ENCODE measurements at places on chromosomes 5 and 9.
A peak's percentile ranks its signal among the peaks of the same experiment; 100 is the strongest.

DNA sequence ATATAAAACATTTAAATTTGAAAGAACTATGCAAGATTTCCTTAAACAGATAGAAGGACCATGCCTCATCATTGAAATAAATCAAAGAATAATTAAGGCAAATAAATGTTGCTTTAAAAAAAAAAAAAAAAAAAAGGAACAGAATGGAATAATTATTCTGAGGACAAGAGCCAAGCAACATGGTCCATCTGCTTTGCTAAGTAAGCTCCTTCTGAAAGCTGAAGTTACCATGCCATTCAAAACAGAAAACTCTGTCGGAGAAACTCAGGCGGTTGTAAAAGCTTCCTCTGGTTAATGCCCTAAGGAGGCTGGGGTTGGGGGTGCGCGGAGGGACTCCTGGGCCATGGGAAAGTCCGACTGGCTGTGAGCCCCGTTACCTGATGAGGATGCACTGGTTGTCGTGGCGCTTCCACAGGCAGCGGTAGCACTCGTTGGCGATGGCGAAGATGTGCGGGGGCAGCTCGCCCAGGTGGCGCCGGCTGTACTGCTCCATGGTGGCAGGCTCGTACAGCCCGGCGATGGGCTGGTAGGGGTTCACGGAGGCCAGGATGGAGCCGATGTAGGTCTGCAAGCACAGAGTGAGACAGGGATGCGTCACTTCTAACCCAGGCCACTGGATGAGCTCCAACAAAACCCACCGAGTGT lies 141.7 kb downstream of the MYO10 start:
- DNase-seq = no peak

DNA sequence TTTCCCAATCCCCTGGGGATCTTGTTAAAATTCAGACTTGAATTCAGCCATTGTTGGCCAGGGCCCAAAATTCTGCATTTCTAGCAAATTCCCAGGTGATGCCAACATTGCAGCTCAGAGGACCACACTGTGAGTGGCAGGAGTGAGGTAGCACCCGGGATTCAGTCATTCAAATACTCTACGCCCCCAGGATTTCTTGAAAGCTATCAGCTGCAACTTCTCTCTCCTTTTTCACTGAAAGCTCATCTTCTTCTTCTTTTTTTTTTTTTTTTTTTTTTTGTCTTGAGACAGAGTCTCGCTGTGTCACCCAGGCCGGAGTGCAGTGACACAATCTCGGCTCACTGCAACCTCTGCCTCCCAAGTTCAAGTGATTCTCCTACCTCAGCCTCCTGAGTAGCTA lies 19.3 kb upstream of the ANKH start:
- no peak for DNase-seq

GRCh38 chr5:115977096-115977495 lies 14.8 kb downstream of the LVRN start:
- no peak for DNase-seq

- no peak for DNase-seq
Measured at GRCh38 chr9:36748322-36748899, 175.7 kb downstream of the MELK start.

GRCh38 chr9:18743971-18744370 lies 270.0 kb downstream of the ADAMTSL1 start:
- no peak for DNase-seq

DNA sequence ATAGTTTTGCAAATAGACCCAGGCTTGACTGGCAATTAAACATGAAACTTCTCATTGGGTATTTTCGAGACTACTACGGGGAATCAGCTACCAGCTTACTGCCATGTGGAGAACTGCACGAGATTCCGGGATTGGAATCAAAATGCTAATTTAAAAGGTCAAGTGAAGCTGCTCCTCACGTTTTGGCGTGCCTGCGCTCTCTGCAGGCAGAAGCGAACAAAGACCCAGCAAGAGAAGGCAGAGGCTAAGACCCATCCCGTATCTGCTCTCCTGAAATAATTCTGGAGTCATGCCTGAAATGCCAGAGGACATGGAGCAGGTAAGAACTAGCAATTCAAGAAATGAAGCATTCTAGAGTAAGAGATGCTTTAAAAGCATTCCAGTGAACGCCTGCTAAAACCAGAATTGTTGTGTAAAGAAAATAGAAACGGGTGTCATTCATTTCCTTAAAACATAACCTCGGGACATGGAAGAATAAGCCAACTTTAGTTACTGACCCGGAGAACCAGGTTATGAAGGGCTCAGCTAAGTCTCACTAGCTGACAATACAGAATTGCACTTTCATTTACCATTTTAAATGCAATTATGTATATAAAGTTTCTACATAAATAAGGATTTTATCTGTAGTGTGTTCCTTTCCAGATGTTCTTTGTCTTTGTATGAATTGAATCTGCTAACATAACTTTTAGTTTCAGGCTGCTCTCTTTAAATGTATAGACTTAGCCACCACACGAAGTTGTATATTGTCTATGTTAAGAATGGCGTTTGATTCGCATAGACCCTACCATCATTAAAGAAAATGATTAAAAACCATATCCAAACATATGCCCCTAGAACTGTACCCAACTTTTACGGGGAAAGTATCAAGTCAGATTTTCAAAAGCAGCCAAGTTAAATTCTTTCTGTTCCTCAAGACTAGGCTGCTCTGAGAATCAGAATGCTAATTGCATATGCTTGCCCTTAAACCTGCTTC lies 2.0 kb upstream of the MAT2B start:
- DNase-seq = no peak

DNA sequence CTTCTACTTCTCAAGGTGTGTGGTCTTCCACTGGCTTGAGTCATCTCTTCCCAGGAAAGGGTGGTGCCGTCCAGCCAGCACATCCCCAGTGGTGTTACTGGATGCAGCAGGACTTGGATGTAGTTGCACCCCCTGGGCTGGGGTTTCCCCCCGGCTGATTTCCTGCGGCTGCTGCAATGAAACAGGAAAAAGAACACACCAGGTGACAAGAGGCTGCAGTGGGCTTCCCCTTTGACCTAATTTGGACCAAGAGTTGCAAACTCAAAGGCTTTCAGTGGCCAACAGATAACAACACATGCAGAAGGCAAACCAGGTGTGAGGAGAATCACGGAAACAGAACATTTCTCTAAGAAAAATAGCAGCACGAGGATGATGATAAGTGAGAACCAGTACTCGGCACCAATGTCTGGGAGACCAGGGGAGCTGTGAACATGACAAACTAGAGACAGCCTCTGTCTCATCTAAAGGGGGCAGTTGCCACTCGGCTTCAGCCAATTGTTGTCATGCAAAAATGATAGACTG lies 83.7 kb downstream of the PDE6A start:
- no peak for DNase-seq

DNA sequence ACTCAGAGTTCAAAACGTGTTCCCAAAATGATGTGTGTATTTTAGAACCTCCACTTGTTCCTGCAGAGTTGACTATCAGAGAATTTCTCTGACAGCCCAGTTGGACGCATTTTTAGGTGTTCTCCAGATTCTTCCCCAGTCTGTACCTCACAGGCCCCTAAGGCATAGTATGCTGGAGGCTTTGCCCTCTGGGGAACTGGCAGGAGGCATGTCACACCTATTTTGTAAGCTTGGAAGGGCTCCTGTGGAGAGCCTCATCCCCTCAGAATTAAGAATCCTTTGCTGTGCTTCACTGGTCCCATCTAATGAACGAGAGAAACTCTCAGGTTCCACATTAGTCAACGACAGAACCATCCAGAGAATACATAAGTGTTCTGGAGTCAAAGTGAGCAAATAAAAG lies 144.1 kb upstream of the SLC30A5 start:
- DNase-seq = no peak

- DNase-seq = no peak
Measured at GRCh38 chr9:97562542-97562941, 61.1 kb downstream of the TMOD1 start.

DNA sequence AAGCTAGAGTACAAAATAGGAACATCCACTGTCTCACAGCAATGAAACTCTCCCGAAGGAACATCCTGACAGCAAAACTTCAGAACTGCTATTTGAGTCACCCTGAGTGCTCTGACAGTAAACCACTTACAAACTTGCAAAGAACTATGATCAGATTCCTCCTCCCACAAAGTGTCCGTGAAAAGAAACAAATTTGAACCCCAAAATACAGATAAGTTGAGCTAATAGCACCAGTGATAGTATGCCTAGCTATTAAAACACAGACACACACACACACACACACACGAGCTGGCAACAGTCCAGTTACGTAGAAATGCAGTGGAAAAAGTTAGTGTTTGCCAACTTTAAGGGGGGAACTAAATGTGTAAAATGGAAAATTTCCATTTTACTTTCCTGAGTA lies 3.1 kb upstream of the GLIS3 start:
- no peak for DNase-seq

DNA sequence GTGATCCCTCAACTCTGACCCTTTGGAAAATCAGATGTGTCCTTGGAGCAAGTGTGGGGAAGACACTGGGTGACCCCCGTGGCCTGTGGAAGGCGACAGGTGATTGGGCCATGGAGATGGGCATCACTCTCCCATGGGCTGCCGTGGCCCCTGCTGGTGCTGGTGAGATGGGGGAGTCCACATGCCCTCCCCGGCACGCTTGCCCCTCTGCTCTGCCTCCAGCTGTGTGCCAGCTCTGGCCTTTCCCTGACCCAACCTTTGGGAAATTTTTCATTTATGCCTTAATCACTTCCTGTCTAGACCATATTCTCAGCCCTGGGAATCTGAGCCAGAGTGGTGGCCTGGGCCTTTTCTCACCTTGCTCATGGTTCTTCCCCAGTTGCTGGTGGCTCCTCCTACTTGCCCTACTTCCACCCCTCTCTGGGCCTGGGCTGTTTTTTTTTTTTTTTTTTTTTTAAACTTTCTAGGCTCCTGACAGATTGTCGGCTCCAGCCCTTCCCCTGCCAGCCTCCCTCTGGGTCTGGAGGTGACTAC lies 56.6 kb downstream of the RGS3 start:
- peak; percentile 57 for DNase-seq

GRCh38 chr9:131667576-131667975 lies 72.3 kb downstream of the RAPGEF1 start:
- DNase-seq = peak; percentile 53

DNA sequence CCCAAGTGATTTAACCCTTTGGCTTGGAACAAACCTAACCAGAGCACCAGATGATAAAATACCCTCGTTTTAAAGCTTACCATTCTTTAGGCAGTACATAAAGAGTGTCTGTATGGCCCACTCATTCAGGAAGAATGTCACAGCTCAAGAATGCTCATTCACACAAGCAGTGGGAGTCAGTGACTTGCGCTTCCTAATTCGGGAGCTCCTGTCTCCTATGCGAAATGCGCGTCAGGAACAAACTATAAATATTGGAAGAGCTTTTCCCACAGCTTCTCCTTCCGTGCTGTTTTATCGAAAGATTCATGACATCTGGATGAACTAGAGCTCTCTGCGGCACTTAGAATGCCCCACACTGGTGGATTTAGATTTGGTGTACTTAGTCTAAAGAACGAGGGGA lies 66.6 kb downstream of the NTRK2 start:
- no peak for DNase-seq

GRCh38 chr9:86135371-86135770 lies 36.0 kb upstream of the GOLM1 start:
- DNase-seq = no peak

DNA sequence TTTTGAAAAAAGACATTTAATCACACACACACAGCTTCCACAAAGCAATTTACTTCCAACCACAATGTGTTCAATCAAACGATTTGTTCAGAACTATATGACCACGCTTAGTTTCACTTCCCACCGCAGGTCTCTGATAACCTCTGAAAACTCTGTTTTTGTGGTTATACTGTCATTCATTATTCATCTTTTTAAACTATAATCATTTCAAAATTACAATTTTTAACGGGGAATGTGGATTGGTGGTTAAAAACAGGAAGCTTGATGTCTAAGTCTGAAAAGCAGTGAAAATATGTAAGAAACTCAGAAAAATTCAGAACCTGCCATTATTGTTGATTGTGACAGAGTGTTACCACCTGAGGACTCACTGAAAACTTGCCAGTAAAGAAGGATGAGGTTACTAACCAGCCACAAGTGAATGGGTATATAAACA lies 12.7 kb upstream of the TMEM174 start:
- DNase-seq = peak; percentile 3

DNA sequence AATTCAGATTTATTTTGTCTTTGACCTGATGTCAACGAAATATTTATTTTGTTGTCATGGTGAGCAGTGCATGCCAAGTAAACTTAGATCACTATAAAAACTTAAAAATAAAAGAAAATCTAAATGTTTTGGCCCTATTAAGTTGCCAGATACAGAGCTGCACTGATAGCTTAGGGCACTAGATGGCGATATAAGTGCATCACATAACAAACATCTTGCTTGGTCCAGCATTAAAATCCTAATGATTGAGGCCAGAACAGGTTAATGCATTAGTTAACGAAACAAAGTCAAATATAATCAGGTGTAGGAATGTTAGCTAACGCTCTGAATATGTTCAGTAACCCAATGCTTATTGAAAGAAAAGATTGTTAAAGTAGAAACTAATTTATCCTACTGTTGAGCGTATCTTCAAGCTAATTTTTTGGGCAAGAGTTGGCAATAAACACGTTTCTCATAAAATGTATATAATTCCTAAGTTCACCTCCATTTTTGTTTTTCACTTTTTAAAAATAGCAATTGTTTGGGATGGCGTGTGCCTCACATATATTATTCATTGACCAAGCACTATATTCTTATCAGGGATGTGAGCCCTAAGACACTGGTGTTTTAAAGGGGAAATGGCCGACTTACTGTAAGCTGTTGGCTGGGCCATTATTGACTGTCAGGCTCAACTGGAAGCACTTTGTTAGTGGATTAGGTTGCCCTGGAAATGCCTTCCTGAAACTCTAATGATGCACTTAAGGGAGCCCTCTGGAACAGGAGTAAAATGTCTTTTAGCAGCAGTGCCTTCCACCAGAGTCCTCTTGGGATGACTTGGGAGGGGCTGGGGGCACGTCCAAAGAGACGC lies 33.3 kb downstream of the KCTD16 start:
- peak; percentile 9 for DNase-seq

DNA sequence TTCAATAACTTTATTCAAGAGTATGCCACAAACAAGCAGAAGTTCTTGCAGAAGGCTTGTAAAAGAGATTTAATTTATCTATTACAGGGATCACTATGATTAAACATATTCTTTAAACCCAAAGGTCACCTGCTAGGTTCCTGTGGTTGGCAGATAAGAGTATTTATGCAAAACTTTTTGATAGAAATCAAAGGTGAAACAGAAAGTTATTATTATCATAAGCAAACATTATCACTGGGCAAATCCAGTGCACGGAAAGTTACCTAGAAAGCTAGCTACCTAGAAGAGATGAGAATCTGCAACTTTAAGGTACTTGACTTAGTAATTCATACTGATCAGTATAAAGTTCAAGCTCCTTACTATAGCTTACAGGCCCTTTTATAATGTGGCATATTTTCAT lies 3.2 kb downstream of the STARD4 start:
- no peak for DNase-seq

DNA sequence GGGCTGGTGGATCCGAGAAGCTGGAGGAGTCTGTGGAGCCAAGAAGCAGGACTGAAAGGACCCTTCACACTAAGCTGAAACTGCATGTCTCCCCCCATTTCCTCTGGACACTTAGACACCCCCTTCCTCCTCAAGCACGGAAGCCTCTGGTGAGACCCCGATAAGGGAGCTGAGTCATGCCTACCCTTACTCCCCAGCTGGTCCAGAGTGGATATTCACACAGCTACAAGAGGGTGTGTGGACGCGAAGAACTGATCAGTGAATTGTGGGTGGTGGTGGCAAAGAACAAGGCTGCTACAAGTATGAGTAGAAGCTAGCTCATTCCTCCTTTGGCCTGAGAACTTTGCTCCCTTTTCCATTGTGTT lies 4.3 kb downstream of the TLN1 start:
- DNase-seq = no peak
